ENCODE measurements at places on chromosomes 13 and 19.

DNA sequence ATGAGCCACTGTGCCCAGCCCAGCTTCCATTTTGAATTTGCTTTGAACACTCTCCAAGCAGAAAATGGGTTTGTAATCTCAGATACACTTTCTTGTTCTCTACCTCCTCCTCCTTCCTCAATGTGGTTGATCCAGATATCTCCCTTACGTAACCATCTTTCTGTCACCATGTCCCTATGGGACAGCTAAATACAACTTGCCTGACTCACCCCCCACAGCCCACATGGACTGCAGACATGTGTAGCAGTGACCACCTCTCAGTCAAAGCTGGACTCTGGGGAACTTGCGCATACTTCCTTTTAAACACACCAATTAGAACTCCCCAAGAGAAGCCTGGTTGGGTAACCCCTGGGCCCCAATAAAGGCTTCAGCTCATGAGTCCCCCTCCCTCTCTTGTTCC lies 10.8 kb upstream of the ZNF799 start:
- no peak for DNase-seq

- no peak for DNase-seq
Observed at GRCh38 chr19:40672038-40672437, 18.4 kb downstream of the NUMBL start.

GRCh38 chr19:58021541-58022282 lies 12.1 kb upstream of the ZSCAN1 start:
- DNase-seq: peak; percentile 61

GRCh38 chr19:30883071-30883470 lies 466.2 kb downstream of the TSHZ3 start:
- DNase-seq: no peak

DNA sequence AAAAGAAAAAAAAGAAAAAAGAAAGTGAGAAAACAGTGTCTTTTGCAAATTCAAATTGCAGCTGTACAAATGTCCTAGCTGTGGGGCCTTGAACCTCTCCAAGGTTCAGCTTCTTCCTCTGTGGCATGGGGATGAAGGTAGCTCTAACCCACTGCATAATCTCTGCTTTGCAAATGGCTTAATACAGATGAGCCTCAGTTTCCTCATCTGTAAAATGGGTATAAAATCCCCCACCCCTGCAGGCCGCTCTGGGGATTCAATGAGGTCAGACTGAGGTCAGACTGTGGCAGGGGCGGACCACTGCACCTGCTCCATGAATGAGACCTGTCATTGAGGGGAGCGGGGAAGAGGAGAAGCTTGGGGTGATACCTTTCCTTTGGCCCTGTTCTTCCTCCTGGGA lies 5.8 kb downstream of the DPF1 start:
- no peak for DNase-seq

- no peak for DNase-seq
Observed at GRCh38 chr13:51207881-51208280, 14.3 kb upstream of the FAM124A start.

- no peak for DNase-seq
Observed at GRCh38 chr13:43270130-43270830, 246.9 kb downstream of the DNAJC15 start.

GRCh38 chr13:95530178-95530577 lies 22.3 kb upstream of the CLDN10 start:
- no peak for DNase-seq

DNA sequence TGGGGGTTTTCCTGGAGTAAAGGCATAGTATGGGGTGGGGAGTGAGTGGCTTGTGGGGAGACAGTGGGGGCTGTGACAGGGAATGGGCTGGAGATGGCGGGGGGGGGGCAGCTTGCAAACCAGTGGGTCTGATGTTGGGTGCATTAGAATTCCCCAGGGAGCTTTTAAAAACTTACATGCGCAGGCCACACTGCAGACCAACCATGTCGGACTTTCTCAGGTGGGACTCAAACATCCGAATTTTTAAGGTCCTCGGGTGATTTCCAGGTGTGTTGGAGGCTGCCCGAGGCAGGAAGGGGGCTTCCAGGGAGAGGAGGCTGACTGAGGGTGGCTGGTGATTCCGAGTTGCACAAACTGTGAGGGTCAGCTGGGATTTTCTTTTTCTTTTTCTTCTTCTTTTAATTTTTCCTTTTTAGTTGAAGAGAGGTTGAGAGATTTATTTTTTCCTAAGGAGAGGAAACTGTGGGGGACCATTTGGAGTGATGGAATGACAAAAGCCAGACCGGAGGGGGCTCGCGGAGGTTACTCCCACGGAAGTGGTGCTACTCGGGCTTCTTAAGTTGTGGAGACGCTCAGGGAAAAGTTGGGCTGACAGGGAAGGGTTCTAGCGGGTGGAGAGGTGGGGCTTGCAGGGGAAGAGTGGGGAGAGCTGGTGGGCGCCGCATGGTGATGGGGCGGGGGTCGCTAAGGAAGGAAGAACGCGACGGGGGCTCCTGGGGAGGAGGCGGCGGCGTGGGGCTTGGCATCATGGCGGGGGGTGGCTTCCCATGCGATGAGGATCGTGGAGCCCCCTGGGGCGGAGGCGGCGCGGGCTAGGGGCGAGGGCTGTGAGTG lies 997 bp upstream of the CACNG8 start:
- DNase-seq: no peak

GRCh38 chr13:48961379-48961778 lies 14.3 kb upstream of the FNDC3A start:
- no peak for DNase-seq

DNA sequence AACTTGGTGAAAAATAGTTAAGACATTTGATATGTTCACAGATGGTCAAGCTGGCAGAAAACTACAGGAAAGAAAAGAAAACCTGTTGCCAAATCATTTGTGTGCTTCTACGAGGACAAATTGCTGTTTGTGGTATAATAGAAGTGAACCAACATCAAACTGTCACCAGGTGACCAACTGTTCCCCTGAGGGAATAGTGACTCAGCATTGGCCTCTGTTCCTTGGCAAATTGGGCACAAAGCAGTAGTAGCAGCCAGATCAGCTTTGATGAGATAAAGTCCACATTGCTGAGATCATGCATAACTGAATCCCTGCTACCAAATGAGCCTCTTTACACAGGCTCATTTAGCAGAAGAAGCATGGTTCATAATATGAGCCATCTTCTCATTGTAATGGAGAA lies 103.5 kb downstream of the POSTN start:
- no peak for DNase-seq

- DNase-seq: no peak
Observed at GRCh38 chr13:85741017-85741416, 58.2 kb downstream of the SLITRK6 start.

DNA sequence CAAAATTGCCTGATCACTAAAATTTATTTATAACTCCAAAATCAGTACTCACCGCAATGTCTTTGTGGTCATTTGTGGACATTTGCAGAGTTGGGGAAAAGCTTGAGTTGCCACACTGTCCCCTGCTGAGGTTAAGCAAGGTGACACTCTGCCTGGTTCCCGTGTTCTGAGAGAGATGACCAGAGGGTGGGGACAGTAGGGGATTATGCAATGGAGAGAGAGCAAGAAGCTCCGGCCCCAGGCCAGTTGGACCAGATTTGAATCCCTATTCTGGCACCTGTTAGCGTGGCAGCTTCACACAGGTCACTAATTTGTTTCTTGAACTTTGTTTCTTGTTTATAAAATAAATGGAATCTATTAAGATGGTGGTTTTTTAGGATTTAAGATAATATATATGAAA lies 17.8 kb downstream of the ERCC5 start:
- no peak for DNase-seq

GRCh38 chr19:611481-611868 lies 21.8 kb downstream of the HCN2 start:
- peak; percentile 61 for DNase-seq

DNA sequence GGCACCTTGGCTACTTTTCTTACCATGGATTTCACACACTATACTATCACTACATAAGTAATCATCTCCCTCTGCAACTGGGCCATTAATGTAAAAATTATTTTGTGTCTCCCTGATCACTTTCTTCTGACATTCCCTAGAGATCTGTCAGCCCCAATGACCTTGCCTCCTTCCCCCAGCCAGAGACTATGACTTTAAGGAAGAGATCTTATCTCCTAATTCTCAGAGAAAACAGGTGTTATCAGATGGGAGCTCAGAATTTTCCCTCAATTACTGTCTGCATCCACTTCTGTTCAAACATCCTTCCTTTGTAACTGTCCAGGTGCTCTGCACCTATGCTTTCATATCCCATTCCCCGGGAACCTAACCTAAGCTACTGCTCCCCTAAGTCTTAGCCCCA lies 397.5 kb downstream of the DIAPH3 start:
- DNase-seq: no peak

- DNase-seq: no peak
Observed at GRCh38 chr13:32023096-32023495, 8.5 kb upstream of the FRY start.

- DNase-seq: no peak
Observed at GRCh38 chr19:33171222-33171795, 22.8 kb upstream of the LRP3 start.

- DNase-seq: no peak
Observed at GRCh38 chr19:4391306-4391693, 9.0 kb downstream of the SH3GL1 start.

DNA sequence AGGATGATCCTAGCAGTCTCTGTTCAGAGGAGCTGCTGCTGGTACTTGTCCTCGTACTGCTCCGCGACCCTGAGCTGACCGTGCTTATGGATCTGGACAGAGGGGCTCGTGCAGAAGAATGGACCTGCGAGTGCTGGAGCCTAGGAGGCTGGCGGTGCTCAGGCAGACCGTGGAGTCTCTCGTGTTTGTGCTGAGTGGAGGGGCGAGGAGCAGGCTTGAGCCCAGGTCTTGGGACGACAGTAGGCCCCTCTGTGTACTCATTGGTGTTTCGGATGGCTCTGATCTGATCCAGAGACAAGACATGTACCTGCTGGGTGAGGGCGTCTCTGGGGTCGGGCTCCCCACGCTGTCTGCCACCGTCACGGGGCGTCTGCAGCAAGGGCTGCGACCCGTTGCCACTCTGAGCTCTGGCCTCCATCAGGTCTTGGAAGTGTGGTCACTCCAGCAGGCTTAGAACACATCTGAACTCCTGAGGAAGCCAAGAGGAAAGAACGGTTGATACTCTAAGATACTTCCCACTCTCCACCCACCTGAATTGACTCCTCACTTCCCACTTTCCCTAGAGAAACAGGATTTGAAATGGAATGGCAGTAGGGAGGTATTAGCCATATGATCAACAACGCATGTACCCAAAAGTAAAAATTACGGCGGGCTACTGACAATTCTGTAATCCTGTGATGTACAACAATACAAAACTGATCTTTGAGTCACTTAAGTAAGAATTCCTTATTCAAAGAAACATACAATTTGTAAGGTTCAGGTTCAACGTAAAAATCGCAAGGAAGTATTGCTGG lies 3.4 kb downstream of the SPRY2 start:
- DNase-seq: no peak

DNA sequence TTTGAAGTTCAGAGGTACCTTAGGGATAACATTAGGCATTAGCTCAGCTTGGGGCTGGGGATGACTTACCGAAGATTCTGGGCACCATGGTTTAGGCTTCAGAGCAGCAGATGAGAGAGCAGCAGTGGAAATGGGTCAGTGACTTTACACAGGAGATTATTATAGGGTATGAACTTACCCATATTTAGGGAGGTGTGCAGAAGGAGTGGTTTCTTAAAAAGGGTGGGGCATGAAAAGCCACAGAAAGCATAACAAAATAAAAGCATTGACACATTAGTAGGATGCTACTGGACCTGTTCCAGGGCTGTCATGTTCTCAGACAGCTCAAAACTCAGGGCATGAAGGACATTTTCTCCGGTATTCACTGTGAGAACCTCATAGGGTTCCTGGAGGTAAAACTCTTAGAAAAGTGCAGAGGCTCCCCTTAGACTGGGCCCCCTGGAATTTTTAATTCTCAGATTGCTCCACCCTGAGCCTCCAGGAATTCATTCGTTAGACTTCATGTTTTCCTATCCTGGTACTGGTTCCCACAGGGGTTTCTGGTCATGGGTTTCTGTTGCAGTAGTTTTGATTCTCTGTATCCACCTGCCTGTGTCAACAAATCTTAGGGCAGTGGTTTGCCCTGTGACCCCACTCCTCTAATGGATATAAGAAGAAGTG lies 20.7 kb downstream of the IGFL1 start:
- no peak for DNase-seq

DNA sequence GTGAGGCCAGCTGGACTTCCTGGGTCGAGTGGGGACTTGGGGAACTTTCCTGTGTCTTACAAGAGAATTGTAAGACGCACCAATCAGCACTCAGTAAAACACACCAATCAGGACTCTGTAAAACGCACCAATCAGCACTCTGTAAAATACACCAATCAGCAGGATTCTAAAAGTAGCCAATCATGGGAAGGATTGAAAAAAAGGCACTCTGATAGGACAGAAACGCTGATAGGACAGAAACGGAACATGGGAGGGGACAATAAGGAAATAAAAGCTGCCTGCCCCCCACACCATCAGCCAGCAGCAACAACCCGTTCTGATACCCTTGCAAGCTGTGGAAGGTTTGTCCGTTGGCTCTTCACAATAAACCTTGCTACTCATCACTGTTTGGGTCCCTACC lies 73.1 kb upstream of the SGCG start:
- DNase-seq: no peak

- DNase-seq: no peak
Observed at GRCh38 chr19:51198641-51199040, 26.2 kb upstream of the CD33 start.

- no peak for DNase-seq
Observed at GRCh38 chr13:59793107-59793506, 370.6 kb downstream of the DIAPH3 start.

DNA sequence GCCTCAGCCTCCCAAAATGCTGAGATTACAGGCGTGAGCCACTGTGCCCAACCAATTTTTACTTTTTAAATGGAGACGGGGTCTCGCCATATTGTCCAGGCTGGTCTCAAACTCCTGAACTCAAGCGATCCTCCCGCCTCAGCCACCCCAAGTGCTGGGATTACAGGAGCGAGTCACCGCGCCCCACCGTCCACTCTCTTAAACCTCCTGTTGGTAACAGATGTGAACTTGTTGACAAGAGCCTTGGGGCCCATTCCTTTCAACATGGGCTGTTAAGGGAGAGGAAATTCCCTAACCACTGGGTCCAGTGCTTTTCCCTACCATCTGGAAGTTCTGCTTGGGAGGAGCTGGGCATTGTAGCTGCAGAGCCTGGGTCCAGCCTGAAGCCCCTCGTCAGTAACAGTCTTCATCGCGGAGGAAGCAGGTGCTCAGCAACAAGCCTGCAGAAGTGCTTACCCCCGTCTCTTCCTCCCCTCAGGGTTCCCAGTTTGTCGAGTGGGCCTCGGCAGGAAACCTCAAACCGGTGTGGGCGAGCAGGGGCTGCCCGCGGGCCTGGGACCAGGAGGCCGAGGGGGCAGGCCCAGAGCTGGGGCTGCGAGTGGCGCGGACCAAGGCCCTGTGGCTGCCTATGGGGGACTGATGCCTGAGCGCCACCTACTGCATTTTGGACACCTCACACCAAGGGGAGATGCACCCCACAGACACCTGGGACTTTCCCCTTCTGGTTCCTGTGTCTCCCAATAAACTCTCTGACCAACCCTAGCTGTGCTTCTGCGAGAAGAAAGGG lies 4.0 kb upstream of the FLT3LG start:
- peak; percentile 96 for DNase-seq

GRCh38 chr13:112486386-112487126 lies 101.4 kb downstream of the TUBGCP3 start:
- no peak for DNase-seq

All from CD4-positive, alpha-beta T cell treated with Interleukin-17A for 1 hour (primary cell).